Left renal cortex interstitium (tissue), 4 donors: ENCODE measurements at places on chromosomes 6 and 20. TPM values are rescaled to one million over a fixed set of nuclear protein-coding genes. Genes with fewer than 3 reads are reported as not detected.

DNA sequence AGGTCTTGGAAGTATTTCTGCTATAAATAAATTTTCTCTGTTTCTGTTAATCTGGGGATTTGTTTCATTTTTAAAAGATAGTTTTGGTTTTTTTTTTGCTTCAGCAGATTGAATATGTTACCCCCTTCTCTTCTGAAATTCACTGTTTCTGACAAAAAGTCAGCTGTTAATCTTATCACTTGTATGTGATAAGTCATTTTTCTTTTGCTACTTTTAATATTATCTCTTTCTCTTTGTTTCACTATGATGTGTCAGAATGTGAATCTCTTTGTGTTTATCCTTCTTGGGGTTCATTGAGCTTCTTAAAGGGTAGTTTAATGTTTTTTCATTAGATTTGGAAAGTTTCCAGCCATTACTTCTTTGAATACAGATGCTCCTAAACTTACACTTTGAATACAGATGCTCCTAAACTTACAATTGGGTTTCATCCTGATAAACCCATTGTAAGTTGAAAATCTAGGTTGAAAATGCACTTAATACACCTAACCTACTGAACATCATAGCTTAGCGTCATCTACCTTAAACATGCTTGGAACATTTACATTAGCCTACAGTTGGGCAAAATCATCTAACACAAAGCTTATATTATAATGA, 154.2 kb upstream of the COL21A1 start:
- no peak for DNase-seq

DNA sequence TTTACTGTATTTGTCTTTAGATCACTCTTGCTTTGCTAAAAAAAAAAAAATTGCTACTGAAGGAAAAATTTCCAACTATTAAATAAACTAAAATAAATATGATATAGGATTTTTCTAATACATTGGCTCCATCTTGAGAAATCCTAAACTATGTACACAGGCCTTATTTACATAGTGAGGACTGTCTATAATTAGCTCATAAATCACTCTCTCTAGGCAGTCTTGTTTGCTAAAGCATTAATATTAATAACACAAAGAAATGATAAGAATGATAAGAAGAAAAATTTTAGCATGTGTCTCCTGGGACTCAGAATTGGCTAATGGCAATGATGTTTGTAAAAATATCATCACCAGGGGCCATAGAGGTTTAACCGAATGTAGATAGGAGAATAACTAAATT, 13.3 kb upstream of the CRYBG1 start:
- DNase-seq = no peak

CPNE5 gene
- 12.2 TPM for polyA plus RNA-seq

DNA sequence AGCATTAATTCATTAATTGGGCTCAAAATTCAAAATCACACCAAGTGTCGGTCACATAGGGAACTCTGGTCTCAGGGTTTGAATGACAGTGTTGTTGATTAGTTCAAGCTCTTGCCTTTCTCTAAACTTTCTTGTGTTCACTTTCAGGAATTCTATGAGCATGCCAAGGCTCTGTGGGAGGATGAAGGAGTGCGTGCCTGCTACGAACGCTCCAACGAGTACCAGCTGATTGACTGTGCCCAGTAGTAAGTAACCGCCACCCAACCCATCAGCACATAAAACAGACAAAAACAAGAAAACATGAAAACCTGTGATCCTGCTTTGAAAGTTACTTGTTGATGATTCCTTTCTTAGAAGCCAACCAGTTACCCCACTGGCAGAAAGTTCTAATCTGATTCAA, 52.7 kb downstream of the GNAS start:
- no peak for DNase-seq

DNA sequence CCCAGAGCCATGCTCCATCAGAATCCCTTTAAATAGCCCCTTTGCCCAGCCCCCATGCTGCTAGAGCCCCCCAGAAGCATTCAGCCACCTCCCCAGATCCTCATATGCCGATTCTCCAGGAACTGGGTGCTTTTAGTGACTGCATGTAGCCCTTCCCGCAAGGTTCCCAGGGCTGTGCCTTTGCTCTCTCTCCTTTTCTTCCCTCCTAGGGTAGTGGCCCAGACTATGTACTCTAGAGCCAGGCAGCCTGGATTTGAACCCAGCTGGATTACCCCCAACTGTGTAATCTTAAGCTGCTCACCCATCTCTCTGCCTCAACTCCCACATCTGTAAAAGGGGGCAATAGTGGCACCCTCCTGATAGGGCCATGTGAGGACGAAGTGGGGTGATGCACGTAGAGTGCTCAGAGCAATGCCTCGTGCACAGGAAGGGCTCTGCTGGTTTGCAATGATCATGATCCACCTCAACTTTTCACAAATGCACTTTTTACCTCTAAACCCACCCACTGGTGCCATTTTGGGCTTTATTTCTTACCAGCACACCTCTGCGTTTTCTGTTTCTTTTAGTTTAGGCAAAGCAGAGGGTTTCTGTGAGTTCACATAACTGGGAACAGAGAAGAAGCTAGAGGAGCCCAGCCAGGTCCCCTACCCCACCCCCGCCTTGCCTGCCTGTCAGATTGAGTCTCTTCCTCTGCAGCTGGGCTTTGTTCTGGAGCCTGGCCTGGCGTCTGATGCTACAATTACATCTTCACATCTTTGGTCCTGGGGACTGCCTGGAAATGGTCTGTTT, 396.5 kb downstream of the RNGTT start:
- no peak for DNase-seq

DNA sequence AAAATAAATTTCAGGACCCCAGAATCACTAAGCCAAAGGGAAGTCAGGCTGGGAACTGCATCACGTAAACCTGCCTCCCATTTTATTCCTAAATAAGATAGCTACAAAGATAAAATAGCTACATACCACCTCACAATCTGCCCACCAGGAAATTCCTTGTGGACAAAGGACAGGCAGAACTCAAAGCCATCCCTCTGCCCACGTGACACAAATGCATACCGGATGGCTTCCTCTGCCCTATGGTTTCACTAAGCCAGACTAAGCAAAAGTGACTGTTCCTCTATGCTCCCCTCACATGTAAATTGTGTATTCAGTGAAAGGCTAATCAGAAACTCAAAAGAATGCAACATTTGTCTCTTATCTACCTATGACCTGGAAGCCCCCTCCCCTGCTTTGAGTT, 15.0 kb downstream of the MBOAT1 start:
- no peak for DNase-seq

CRISP3 gene
- polyA plus RNA-seq = 0.49 TPM
